ENCODE measurements at places on chromosomes 13 and 19.

- DNase-seq = no peak
Measured at GRCh38 chr19:29866011-29866410, 54.2 kb downstream of the CCNE1 start.

DNA sequence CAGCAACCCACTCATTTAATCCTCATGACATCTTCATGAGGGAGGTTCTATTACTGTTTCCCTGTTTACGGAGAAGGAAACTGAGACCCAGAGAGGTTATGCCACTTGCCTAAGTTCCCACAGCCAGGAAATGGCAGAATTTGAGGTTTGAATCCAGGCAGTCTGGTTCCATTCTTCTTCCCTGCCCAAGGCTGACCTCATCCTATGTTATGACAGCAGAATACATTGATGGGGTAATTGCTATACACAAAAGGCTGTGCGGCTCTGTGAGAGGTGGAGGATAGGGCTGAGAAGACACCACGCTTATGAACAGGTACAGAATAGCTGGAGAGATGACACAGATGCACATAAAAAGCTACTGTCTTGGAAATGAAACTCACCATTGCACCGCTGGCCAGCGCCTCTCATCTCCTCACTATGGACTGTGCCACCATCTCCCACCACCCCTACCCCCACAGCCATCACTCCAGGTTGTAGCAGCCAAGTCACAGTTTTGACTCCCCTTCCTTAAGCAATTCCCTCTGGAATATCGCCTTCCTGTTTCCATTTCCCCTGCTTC lies 11.5 kb downstream of the MAG start:
- DNase-seq = no peak

- DNase-seq = no peak
Measured at GRCh38 chr19:3618144-3618810, 8.3 kb downstream of the CACTIN start.

DNA sequence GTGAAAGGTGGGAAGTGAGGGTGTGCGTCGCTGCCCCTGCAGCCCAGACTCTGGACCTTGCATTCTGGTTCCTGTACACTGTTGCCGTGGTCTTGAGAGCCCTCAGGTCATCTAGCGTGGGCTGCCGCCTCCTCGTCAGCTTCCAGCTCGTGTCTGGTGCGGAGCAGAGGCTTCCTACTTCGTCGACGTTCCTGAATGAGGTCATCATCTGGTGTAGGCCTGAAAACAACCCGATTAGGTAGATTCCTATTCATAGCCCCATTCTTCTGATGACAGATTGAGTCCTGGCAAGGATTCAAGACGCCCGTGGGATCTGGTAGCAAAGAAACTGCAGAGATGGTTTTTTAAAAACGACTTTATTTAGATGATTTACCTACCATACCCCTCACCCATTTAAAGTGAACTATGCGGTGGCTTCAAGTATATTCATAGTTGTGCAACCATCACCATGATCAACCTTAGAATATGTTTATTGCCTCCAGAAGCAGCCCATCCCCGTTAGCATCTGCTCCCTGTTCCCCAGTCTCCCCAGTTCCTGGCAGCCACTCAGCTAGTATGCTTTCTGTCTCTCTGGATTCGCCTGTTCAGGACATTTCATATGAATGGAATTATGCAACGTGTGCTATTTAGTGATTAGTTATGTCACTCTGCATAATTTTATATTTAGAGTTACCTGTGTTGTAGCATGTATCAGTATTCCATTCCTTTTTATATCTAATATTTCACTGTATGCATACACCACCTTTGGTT lies 13.8 kb downstream of the NAXD start:
- DNase-seq = no peak

DNA sequence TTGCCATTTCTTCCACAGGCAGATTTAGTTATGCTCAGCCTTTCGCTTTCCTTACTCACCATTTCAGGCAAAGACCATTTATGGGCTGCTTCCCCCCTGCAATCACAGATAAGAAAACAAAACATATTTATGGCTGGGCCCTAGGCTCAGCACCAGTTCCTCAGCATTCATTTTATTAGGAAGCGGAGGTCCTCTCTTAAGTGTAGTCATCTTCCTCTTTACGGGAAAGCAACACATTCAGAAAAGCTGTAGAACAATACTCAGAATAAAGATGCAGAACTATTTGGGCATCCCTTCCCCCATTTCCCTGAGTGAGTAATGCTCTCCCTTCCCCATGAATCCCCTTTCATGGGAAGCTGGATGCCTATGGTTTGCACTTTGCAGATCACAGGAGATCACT lies 27.9 kb downstream of the FLT1 start:
- DNase-seq = no peak

DNA sequence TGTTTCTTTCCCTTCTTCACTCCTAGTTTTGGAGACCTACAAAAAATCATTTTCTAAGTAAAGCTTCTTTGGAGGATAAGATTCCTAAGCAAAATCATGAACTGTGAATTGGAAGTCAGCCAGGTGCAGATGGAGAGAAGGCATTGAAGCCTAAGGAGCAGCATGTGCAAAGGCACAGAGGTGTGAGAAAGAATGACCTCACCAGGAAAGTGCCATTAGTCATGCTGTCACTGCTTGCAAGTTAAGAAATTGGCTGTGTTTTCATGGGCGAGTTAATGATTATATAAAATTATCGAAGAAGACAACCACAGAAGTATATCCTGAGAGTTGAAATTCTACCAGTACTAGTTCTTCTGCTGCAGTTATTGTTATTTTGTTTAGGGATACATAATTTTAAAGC lies 80.3 kb upstream of the KLHL1 start:
- no peak for DNase-seq

DNA sequence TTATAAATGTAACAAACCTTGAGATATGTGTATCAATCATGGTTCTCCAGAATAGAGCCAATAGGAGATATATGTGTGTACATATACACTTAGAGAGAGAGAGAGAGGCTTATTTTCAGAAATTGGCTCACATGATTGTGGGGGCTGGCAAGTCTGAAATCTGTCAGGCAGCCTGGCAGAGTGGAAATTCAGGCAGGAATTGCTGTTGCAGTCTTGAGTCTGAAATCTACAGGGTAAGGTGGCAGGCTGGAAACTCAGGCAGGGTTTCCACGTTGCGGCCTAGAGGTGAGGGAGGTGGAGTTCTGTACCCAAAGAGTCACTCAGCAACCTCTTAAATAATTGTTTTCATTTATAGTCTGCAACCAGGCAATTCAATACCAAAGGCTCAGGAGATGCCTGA lies 218.4 kb downstream of the B3GLCT start:
- DNase-seq = no peak
